ENCODE measurements at places on chromosomes 5 and 9.

DNA sequence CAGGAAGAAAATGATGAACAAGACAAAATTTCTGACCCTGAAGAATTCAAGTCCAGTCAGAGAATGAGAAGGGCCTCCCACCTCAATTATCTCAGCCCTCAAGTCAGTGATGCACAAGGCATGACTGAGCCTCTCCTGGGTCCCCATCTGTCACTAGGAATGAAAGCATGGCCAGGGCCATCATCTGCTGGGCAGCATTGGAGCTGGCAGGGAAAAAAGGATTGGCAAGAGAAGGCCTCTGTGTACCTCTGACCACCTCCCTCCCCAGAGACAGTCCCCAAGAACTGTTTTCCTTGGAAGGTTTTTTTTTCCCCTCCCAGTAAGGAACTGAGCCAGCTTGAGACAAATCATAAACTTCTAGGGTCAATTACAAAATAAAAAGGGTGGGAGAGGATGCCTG lies 76.7 kb downstream of the KLHL3 start:
- DNase-seq: no peak

GRCh38 chr5:179317411-179318220 lies 27.6 kb downstream of the ADAMTS2 start:
- DNase-seq: no peak

GRCh38 chr9:715743-716400 lies 125.6 kb upstream of the DMRT1 start:
- DNase-seq: no peak

DNA sequence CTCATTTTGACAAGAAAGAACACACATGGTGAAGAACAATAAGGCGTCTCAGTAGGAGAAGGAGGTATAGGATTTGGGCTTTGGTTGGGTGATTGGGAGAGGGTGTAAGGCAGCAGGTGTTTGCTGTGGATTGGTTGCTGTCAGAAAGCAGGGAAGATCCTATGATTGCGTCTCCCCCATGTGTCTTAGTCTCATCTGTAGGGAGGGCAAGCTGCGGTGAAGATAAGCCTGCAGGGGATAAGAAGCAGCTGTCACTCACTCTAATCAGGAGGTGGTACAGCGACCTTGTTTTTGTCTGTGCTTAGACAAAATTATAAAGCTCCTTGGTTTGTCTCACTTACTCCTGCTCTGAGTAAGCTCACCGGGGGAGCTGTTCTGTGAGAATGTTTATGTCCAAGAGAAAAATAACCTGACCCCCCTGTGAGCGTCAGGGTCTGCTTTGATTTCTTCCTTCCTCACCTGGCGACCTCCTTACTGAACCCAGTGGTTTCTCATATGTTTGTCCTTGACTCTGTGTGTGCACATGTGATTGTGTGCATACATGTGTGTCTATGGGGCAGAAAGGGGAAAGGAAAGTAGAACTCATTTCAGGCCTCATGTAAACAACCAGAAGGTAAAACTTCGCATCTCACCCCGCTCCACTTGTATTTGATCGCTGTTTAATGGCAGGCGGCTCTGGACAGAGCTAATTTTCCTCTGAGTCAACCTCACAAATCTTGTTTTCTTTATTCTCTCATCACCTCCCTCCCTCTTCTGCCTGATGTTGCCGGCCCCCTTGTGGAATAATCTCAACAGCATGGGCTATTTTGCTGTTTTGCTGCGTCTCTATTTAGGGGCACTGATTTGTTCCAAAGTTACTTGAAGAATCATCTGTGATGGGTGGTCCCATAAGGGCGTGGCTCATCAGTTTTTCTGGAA lies 105.6 kb downstream of the TENT4A start:
- no peak for DNase-seq

GRCh38 chr9:6355728-6356127 lies 27.6 kb downstream of the TPD52L3 start:
- DNase-seq: no peak

GRCh38 chr5:119174578-119175163 lies 103.8 kb downstream of the DMXL1 start:
- DNase-seq: no peak
